ENCODE measurements at places on chromosomes 2 and 18.

GRCh38 chr18:59959606-59960005 is 59.8 kb downstream of the PMAIP1 start:
- DNase-seq: no peak

GRCh38 chr18:43876748-43877147 is 599.5 kb upstream of the SYT4 start:
- DNase-seq: no peak

GRCh38 chr2:84238907-84239306 is 220.2 kb downstream of the SUCLG1 start:
- DNase-seq: no peak

GRCh38 chr2:142805244-142805643 is 72.2 kb upstream of the KYNU start:
- no peak for DNase-seq

DNA sequence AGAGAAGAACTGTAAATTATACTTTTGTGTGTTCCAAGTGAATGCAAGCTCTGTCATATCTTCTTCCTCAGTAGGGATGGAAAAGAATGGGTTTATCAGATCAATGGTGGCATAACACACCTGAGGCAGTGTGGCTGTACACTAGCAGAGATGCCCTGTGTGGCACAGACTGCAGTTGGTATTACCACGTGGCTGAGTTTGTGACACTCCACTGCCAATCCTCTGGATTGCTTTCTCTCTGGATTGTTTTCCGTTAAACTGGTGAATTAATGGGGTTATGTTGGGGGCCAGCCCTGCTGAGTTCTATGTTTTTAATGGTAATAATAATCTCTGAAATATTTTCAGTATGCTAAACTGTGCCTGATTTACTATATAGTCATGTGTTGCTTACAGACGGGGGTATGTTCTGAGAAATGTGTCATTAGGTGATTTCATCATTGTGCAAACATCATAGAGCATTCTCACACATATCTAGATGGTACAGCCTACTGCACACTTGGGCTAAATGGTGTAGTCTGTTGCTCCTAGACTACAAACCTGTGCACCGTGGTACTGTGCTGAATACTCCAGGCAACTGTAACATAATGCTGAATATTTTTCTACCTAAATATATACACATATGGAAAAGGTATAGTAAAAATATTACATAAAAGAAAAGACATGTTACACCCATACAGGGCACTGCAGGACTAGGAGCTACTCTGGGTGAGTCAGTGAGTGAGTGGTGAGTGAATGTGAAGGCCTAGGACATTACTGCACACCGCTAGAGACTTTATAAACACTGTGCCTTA is 84.7 kb upstream of the ST6GAL2 start:
- no peak for DNase-seq

DNA sequence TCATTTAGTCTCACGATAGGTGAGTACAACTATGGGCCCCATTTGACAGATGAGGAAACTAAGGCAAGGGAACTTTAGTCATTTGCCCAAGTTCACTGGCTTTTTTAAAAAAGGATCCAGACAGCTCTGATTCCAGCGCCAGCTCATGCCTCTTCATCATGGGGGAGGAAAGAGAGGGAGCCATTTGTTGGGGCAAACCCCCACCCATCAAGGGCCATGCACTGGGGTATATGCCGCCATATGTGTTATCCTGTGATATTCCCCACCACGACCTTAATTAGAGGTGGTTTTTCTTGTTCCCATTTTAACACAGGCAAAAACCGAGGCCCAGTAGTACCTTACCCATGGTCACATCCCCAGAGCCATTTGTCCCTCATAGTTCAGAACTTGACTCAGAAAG is 649 bp upstream of the GPBAR1 start:
- DNase-seq: no peak

All from NCI-H1092 (cell line).